Stimulated activated CD4-positive, alpha-beta T cell treated with anti-CD3 and anti-CD28 coated beads, TNF-alpha, amount 100 ng/mL, for 1 hour (primary cell): ENCODE measurements at places on chromosomes 3 and 15.

GRCh38 chr3:179695672-179696313 is 43.0 kb downstream of the USP13 start:
- no peak for DNase-seq

DNA sequence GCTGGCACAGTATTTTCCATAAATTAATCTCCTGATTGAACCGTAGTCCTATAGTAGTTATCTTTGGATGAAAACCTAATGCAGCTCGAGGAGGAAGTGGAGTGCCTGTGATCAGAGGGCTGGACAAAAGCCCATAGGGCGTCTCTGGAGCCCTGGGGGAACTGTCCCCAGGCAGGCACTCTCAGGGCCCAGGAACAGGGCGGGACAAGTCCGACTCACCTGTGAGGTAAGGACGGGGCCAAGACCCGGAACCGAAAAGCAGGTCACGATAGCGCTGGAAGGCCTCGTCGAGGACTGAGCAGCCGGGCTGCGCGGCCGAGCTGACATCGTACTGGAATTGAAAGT is 341 bp downstream of the HEXA start:
- no peak for DNase-seq

DNA sequence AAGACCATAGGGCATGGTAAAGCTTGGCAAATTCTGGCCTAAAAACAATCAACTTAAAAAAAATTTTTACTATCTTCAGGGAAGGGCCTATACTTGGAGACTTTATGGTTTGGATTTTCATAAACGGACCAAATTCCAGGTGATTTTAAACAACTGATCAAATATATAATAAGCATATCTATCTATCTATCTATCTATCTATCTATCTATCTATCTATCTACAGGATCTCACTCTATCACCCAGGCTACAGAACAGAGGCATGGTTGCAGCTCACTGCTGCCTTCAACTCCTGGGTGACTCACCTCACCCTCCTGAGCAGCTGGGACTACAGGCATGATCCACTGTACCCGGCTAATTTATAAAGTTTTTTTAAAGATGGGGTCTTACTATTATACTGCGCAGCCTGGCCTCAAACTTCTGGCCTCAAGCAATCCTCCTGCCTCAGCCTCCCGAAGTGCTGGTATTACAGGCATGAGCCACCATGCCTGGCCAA is 6.7 kb downstream of the SPPL2A start:
- no peak for DNase-seq

DNA sequence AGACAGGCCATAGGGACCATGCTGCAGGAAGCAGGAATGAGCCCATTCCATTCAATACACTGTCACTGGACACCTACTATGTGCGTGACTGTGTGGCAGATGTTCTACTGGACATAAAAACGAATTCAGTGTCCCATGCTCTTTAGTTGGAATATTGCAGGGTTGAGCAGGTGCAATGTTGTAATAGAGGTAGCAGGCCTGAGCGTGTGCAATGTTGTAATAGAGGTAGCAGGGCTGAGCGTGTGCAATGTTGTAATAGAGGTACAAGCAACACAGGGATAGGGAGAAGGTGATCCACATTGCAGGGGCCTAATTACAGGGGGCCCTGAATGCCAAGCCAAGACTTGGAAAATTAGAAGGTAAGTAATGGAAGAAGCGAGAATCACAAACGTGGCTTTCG is 261.4 kb upstream of the HES1 start:
- no peak for DNase-seq

DNA sequence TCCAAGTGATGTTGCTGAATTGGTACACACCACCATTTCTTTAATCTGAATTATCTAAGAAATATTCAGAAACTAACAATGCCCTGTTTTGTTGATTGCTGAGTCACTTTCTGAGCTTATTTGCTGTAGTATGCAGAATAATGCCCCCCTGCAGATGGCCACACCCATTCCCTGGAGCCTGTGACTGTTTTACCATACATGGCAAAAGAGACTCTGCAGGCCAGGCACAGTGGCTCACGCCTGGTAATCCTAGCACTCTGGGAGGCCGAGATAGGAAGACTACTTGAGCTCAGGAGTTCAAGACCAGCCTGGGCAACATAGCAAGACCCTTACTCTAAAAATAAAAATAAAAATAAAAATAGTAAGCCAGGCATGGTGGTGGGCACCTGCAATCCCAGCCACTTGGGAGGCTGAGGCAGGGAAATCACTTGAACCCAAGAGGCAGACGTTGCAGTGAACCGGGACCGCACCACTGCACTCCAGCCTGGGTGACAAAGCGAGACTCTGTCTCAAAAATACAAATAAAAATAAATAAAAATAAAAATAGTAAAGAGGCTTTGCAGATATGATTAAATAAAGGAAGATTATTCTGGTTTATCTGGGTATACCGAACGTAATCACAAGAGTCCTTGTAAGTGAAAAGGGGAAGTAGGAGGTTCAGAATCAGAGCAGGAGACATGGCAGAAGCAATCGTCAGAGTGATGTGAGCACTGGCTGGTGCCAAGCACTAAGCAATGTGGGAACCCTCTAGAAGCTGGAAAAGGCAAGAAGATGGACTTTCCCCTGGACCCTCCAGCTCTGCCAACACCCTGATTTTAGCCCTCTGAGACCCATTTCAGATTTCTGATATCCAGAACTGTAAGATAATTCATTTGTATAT is 19.0 kb downstream of the PCYT1A start:
- DNase-seq: no peak

DNA sequence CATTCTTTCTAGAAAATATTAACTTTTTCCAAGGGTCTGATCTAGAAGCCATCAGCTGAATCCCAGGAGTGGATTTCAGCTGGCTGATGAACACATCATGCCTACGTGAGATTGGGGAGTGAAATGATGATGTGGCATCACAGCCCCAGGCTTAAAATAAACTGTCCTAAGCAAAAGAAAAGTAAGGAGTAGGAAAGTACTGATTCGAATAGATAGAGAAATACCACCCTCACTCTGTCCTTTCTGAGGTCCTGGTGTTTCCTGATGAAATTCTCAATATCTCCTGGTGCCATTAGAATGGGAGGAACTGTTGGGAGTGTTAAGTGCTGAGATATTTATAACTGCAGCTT is 376.8 kb upstream of the SEMA6D start:
- DNase-seq: no peak

DNA sequence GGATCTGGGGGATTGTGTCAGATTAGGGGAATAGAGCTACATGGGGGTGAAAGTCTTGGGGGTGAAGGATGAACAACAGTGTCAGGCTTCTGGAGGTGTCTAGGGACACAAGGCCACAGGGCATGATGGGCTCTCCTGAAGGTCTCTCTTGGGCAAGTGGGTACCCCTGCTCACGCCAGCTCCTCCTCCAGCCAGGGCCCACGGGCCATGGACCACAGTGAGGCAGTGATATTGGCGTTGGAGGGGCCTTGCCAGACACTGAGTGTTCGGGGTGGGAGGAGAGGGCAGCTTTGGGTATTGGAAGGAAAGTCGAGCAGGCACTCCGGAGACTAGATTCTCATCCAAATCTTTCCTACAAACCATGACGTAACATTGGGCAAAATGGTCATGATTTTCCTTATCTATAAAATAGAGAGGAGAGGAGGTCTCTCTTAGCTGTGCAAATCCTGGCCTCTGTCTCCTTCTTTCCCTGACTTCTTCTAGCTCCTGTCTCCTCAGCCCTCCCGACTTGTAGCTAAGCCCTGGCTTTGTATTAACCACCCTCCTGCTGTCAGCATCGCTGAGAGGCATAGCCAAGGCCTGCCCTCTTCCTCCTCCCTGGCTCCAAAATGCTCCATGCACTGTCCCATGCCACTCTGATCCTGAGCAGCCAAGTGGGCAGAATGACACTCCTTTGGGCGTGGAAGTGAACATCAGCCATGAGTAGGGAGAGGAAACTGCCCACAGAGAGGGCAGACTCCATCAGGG is 24.0 kb upstream of the SRP14 start:
- no peak for DNase-seq

- no peak for DNase-seq
These were observed 152.8 kb downstream of the RBPMS2 start for GRCh38 chr15:64622410-64623260.

DNA sequence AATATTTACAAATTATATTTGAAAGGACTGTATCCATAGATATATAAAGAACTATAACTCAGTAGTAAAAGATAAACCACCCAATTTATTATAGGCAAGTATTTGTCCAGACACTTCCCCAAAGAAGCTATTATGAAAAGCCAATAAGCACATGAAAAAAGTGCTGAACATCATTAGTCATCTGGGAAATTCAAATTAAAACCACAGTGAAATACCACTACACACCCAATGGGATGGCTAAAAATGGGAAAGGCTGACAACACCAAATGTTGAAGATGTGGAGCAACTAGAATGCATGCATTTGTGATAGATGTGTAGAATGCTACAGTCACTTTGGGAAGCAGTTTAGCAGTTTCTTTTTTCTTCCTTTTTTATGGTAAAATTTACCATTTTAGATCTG is 147.0 kb downstream of the PDE8A start:
- no peak for DNase-seq

GRCh38 chr3:46998121-46998851 is 18.8 kb downstream of the NBEAL2 start:
- DNase-seq: peak; percentile 41

DNA sequence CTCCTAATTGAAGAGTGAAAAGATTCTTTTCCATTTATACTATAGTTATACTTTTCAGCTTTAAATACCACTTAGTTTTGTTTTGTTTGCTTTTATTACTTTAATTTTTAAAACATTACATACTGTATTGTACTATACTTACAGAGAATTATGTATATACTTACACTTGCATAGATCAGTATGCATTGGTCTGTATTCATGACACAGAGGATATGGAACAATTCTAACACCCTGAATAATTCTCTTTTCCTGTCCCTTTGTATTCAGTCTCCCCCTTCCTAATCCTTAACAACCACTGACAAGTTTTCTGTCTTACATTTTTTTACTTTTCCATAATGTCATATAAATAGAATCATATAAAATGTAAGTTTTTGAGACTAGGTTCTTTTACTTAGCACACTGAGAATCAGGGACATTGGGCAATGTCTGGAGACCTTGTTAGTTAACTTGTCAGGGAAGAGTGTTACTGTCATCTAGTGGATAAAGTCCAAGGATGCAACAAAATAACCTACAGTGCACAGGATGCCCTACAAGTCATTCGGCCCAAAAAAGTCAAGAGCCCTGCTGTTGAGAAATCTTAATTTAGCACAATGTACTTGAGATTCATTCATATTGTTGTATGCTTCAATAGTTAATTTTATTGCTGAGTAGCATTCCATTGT is 95.7 kb upstream of the MCTP2 start:
- no peak for DNase-seq

DNA sequence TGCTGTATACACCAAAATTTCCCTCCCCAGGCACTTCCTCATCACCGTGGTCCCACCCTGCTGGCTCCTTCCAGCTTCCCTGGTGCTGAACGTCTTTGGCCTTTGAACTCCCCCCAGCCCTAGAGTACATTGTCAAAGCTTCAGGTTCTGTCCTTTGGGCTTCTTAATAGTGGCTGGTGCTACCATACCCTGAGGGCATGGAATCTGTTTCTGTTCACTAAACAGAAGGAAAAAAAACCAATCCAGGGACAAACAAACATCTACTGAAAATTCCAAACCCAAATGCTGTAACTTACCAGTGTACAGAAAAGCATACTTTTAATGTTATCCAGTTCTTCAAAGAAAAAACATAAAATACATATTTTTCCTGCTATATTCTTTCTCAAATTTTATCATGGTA is 148.7 kb downstream of the MYLK start:
- no peak for DNase-seq

DNA sequence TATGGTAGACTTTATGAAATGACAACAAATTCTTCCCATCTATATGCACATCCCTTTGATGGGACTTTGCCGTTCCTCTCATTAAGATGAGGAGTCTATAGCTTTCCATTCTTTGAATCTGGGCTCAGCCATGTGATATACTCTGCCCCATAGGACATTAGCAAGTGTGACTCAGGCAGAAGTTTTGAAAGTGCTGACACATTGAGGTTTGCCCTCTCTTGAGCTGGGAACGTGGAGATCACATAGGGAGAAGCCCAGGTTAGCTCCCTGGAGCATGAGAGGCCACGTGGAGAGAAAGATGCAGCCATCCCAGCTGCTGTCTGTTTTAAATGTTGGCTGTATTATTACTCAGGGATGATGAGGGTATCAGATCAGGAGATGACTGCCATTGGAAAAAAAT is 67.7 kb upstream of the OXTR start:
- no peak for DNase-seq

DNA sequence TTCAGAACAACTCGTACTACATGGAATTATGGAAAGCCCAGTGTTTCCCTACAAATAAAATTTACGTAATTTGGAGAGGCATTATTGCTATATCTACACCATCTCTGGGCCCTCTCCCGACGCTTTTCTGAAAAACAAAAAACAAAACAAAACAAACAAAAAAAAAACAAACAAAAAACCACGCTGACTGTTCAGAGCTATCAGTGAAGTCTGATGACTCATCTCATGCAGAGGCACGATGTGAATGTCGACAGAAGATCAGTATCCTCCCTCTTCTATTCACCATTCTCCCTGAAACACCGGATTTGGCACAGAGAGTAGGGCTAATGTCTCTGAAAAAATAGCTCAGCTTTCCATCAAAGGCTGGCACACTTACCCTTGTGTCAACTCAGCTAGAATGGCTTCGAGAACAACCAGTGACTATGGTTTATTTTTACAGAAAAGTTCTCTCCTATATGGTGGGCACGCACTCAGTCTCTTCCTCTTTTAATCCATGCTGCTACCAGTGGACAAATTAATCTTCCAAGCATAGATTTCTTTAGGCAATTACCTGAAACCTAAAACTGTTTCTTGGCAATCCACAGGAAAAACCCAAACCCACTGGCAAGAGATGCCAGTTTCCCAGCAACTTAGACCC is 1.5 kb downstream of the CRBN start:
- DNase-seq: no peak

DNA sequence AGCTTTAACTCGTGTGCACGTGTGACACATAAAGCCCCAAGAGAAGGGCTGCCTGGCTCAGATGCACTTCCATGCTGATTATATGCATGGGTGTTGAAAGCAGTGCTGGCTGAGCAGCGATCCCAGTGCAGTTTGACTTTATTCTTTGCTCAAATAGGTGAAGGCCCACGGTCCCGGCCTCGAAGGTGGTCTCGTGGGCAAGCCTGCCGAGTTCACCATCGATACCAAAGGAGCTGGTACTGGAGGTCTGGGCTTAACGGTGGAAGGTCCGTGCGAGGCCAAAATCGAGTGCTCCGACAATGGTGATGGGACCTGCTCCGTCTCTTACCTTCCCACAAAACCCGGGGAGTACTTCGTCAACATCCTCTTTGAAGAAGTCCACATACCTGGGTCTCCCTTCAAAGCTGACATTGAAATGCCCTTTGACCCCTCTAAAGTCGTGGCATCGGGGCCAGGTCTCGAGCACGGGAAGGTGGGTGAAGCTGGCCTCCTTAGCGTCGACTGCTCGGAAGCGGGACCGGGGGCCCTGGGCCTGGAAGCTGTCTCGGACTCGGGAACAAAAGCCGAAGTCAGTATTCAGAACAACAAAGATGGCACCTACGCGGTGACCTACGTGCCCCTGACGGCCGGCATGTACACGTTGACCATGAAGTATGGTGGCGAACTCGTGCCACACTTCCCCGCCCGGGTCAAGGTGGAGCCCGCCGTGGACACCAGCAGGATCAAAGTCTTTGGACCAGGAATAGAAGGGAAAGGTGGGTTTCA is 87.7 kb downstream of the DNASE1L3 start:
- no peak for DNase-seq
